ENCODE measurements at places on chromosomes 1 and 21. TPM values are rescaled to one million over a fixed set of nuclear protein-coding genes. Genes with fewer than 3 reads are reported as not detected.

The PER3 gene
- total RNA-seq, result 11.1 TPM

The KRTAP7-1 gene
- total RNA-seq, result not detected

The NSL1 gene
- 26.1 TPM for total RNA-seq

The SPRR2G gene
- total RNA-seq, result not detected

The CYYR1 gene
- 20.8 TPM for total RNA-seq

The RAVER2 gene
- total RNA-seq, result 18.3 TPM

The TSPEAR gene
- total RNA-seq, result 0.11 TPM

GRCh38 chr1:4075436-4076225 lies 175.6 kb upstream of the C1orf174 start:
- no peak for DNase-seq

GRCh38 chr21:42500736-42501135 lies 4.7 kb upstream of the RSPH1 start:
- no peak for DNase-seq

- DNase-seq, result no peak
These were observed 62.4 kb downstream of the SPATA46 start for GRCh38 chr1:162314206-162314605.

GRCh38 chr1:108936170-108936569 lies 27.1 kb downstream of the CLCC1 start:
- no peak for DNase-seq

GRCh38 chr1:232267837-232268598 lies 361.9 kb downstream of the SIPA1L2 start:
- DNase-seq, result no peak

DNA sequence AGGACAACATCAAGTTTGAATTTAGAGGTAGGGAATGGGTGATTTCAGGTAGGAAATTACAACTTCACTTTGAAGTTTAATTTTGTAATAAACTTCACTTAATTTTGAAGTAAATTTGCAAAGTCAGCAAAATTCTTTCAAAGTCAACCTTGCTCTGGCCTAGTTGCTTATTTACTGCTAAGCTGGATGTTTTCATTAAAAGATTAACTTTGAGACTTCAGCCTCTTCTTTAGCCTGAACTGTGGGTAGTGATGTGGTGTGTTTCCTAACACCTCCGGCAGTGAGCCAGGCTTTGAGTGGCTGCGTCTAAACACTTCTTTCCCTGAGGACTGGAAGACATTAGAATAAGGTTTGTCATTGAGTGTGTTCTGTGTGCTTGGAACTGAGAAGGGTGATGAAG lies at the start of gene HAO2:
TSS of gene HAO2 (plus strand) at position 232 of the 400 bp plus-strand sequence. CDS start 12,301 bp downstream, outside the sequence.
- DNase-seq, result no peak

- no peak for DNase-seq
These were observed 124.0 kb downstream of the LMO4 start for GRCh38 chr1:87452648-87453047.

- peak; percentile 29 for DNase-seq
These were observed 310.3 kb downstream of the MATN1 start for GRCh38 chr1:30413111-30413440.

DNA sequence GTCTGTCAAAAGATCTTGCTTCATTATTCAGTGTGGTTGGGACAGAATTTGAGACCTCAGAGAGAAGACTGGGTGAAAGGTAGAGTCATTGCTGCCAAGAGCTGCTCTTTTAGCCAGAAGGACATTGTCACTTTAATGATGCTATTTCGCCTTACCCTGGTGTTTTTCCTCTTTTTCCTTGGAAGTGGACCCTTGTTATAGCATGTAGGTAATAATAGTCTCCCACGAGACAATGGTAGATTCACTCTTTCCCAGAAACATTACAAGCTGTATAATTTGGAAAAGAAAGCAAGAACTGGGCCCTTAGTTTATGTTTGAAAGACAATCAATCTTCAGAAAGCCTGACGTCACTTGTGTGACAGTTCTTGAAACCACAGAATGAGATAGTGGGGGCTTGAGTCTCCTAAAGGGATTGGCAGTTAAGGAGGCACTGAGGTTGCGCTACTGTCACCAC lies 3.8 kb downstream of the SERTAD4 start:
- DNase-seq, result no peak

GRCh38 chr1:15414445-15414983 lies 4.8 kb downstream of the EFHD2 start:
- DNase-seq, result no peak

DNA sequence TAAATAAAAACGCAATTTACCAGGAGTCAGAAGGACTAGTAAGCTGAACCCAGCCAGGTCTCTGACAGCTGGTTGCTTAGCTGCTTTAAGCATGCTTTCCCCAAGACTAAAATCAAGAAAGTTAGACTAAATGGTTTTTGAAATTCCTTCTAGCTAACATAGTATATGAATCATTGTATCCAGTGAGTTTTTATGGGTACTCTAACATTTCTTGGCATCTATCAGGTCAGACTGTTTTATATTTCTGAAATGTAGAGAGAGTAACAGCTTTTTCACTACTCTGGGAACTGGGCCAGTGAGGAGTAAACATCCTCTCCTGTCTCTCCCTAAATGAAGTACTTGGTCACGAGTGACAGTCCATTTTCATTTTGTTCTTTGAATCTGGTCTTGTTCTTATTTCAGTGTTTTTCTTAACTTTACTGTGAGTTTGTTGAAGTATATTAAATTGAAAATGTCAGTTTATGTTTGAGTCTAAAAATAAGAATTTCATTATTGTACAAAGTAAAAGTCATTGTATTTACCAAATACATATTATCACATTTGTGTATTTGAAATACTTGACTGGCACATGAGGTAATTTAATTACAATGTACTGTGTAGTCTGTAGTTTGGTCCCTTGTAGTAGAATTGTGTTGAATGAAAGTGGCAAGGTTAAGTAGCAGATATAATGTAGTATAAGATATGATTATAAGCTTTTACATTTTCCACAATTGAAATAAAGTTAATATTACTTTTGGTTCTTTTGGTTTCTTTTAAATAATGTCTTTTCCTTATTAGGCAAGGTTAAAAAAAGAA lies 47.6 kb downstream of the PKN2 start:
- no peak for DNase-seq

GRCh38 chr1:113660088-113660487 lies 99.2 kb downstream of the PHTF1 start:
- no peak for DNase-seq

DNA sequence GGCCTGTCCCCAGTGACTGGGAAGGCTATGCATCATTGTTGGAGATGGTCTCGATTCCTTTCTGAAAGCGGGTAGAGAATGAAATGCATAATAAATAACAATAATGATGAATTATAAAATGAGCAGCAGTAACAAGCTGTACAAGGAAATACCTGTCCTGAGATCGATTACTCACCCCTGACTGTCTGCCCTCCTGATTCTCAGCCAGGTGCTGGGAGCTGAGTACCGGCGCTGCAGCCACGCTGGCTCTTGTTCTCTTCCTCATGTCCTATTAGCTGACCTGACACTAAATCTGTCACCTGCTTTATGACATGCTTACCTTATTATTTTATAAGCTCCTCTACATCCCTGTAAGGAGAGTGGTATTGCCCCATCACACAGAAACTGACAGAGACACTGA lies 3.4 kb downstream of the AGPAT3 start:
- DNase-seq, result no peak

DNA sequence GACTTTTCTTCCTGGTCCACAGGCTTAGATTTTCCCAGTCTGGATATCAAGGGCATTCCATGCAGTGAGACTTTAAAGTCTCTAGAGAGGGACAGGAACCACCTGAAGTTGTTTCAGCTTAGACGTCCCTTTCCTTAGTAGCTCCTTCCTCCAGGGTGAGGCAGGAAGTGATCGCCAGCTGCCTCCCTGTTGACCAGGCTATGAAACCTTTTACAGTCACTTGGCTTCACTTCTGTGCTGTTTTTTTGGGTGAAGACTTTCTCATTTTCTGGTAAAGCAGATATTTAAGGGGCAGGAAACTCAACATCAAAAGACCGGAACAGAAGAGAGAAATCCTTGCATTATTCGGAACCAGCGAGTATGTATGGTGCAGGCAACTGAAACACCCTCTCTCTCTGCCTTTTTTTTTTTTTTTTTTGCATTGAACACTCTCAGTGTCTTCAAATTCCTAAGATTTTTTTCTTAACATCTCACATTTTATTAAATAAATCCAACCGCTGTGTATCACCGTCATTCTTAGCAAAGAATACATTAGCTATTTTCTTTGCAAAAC lies 234.6 kb upstream of the IRF2BP2 start:
- DNase-seq, result no peak

DNA sequence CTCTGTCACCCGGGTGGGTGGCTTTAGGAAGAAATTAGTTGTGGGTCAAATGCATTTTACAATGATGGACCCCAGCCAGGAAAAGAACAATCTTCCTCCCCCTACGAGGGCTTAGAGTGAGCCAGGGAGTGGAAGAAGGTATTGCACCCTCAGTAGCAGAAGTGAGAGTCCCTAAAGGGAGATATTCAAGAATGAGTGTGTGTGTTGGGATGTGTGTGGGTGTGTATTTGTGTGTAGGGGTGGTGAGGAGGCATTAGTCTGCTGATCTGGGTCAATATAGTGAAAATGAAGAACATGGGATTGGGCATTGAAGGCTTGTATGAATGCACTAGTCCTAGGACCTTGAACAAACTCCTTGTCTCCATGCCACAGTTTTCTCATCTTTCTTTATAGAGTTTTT lies 85.2 kb upstream of the RUNX1 start:
- no peak for DNase-seq

GRCh38 chr1:163406772-163407171 lies 85.0 kb downstream of the NUF2 start:
- DNase-seq, result no peak

DNA sequence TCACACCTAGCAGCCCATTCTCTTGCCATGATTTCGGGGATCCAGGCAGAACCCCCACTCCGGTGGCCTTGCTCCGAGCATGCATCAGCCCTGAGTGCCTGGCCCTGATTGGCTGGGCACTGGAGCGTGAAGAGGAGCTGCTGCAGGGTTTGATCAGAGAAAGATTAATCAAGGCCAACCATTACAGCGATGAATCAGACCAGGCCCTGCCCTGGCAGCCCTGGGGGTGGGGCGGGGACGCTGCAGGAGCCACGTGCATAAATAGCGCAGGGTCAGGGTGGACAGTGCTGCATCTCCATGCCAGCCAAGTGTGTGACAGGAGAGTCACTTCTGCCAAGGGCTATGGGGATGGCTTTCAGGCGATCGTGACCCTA lies 3.4 kb upstream of the FAM131C start:
- DNase-seq, result no peak

DNA sequence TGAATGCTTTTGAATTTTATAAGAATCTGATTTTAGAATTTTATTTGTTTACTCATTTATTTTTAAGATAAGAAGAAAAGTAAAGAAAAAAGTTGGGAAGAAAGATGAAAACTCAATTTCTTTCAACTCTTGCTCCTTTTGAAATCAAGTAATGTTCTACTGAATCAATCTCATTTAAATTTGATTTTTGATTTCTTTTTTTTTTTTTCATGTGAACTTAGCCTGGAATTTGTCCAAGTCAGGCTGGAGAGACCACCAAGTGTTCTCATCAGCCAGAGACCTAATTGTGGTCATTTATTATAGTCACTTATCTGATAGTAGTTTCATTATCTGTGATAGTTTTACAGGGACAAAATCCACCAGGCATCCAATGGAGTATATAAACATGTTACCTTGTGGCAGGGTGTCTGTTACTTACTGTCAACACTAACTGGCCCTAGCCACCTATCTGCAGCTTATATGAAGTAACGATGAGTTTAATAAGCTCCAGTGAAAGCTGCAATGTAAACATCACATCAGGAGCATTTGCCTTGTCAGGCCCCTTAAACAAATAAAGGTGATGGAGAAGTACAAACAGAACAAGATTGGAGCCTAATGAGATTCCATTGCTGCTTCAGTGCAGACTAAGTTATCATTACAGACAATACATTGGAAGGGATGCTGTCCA lies 39.2 kb downstream of the HLX start:
- DNase-seq, result no peak

DNA sequence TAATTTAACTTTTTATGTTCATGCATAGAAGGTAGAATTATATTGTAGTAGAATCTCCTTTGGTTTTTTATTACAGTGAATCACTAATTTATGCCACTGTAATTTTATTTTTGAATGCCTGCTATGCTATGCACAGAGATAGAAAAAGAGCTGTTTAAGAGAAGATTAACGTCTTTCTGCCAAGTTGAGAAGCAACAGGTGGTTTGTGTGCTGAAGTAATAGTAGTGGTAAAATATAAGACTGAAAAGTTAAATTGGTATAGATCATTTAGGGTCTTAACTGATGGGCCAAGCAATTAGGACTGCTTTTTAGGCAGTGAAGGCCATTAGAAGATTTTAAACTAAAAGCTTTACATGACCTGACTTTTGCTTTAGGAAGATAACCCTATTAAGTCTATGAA lies 115.1 kb downstream of the SYT14 start:
- DNase-seq, result no peak

DNA sequence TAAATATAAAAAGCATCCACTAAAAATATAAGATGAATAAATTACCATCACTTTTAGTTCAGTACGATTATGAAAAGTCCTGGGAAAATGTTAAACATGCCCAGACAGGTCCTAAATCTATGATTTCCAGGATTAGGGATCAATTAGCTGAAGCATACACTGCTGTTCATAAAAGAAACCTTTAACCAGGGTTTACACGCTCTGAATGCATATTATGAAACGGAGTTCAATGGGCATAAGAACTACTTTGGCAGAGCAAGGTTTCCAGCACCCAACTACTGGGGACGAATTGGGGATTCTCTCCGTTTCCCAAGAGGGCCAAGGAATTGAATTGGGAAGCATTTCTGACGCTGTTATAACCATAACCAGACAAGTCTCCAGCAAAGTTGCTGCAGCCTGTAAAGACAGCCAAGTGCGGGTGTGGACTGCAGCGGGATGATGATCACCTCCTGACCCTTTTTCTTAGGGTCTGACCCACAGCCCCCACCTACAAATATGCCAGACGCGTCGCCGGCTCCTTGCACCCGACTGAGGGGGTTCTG lies 1.6 kb downstream of the SLC30A1 start:
- no peak for DNase-seq
